NCI-H2081 treated with DMSO at 0.1 percent for 48 hours (cell line): ENCODE measurements at places on chromosomes 12 and 14.

GRCh38 chr14:55467307-55467706, 26.9 kb upstream of the TBPL2 start:
- DNase-seq = no peak

DNA sequence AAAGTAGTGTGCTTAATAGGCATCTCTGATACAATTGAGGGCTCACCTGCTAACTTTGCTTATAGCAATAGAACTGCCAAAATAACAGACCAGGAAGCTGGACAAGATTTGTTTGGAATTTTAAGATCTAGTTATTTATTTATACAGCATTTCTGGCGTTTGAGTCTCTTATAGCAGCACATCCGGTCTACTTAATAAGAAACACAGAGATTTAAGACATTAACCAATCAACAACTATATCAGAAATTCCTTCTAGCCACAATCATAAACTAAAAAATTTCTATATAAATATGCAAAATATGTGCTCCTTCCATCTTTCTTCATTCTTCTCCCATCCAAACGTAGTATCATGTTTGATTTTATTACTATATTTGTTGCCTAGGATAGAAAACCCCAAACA, 2.6 kb downstream of the RTN1 start:
- DNase-seq = no peak

GRCh38 chr12:94942663-94943062, 60.8 kb downstream of the NDUFA12 start:
- DNase-seq = no peak

GRCh38 chr12:64187794-64188193, 34.3 kb downstream of the KICS2 start:
- no peak for DNase-seq

DNA sequence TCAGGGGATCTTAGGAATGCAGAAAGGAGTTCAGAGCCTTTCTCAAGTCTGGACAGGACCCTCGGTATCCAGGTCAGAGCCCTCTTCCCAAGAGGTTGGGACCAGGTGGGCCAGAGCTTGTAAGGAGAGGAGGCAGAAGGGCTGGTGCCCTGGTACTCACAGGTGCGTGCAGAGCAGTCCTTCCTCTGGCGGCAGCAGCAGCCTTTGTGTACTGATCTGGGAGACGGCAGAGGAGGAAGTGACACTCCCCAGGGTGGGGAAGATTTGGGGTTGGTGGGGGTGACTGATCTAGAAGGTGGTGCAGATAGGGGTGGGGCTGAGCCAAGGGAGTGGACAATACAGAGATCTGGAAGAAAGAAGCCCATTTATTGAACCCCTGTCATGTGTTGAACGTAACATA, at the start of gene ITGB7:
Gene ITGB7, minus strand, starts transcription at position 210 of the 400 bp plus-strand sequence. CDS start 6,808 bp downstream, outside the sequence.
- DNase-seq = no peak

GRCh38 chr12:111368291-111368787, 556 bp downstream of the PHETA1 start:
- DNase-seq = no peak

DNA sequence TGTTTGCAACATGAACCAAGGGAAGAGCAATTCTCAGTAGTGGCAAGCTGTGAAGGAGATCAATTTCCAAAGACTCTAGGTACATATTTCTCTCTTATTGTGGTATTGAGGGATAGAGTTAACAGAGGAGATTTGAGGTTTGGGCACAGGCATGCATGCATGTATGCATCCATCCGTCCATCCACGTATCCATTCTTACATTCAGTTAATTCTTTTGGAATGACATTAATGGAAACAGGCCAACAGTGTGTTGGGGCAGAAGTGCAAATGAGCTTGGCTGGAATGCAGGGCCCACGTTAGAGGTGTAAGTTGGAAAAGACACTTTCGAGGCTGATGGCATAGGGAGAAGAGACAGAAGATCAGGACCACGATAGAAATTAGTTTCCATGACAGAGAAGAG, 216.9 kb upstream of the PELI2 start:
- no peak for DNase-seq

- DNase-seq = peak; percentile 87
Observed at GRCh38 chr14:51873221-51873893, 12.9 kb downstream of the GNG2 start.

GRCh38 chr14:56059054-56059453, 59.2 kb upstream of the PELI2 start:
- no peak for DNase-seq

DNA sequence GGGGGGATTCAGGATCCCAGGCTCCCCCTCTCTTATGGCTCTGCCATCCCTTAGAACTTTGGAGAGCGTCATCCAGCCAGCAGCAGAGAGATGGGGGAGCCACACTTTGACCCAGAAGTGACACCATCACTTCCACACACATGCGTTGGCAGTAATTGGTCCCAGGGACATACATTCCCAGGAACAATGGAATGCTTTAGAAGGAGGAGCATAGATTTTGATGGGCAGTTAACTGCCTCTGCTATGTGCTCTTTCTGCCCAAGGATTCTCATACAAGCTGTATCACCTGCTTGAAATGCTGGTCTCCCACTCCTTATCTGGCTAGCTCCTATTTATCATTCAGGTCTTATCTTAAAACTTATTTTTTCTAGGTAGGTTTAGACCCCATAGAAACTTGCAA, 109.0 kb upstream of the RPH3A start:
- DNase-seq = no peak

DNA sequence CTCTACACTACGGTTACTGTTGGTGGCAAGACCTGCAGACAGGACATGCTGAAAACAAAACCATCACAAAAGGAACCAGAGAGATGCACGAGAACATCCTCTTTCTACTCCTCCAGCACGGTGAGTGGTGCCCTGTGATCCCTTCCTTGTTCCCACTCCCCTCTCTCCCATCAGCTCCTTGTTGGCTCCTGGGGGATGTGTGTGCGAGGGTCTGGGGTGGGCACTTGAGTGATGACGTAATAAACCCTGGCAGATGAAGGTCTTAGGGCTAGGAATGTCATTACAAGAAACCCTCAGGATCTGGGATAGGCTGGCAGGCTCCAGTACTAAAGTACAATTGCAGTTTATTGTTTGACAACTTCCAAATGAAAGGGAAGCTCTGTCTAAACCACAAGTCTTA, 261.5 kb downstream of the FOXN3 start:
- no peak for DNase-seq

DNA sequence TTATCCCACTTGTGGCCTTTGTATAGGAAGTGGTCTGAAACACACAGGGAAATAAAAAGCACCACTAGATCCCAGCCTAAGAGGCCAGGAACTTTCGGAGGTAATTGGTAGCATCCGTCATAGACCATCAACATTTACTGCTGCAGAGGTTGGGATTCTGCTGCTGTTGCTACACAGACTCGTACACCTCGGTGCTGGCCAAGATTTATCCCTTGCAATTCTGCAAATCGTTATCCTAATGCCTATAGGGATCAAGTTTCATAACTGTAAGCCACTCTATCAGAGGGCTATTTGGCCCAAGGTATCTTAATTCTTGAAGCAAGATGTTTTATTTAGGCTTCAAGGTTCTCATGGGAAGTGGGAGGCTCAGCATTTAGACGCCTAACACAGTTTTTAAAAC, 913.6 kb downstream of the GALC start:
- no peak for DNase-seq

DNA sequence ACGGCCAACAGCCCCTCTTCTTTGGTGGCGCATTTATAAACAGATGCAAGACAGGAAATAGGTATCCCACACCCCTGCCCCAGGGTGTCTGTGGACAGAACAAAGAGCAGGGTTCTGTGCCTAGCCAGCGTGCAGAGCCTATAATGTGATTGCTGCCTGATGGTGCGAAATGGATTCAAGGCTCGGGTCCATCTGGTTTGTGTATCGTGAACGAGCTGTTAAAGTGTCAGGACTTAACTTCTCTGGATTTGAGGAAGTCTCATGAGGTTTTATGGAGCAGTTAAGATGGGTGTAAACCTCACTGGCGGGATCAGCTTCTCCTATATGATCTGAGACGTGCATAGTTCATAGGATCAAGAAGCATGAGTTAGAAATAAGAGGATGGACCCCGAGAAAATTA, 388.7 kb upstream of the TBX3 start:
- no peak for DNase-seq

DNA sequence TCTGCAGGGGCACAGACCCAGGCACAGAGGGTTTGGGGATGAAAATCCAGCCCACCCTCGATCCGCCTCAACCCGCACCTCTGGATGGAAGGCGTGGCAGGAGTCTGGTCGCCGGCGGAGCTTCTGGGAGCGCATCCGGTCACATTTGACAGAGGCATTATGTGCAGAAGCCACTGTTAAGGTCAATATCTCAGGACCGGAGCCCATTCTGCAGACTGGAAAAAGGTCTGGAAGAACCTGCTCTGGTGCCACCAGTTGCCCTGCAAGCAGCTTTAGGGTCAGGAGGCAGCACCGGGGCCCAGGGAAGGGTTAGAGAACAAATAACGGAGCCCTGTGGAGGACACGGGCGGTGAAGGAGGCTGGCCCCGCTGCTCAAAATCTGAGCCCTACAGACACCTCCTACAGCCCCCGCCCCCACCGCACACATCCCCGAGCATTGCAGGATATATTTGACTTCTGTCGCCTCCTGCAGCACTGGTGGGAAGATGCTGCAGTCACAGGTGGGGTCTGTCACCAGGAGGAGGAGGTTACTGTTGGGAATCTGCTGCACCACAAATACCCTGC, 25.1 kb upstream of the LRTM2 start:
- DNase-seq = no peak

- DNase-seq = no peak
Observed at GRCh38 chr14:50047274-50047676, 69.1 kb downstream of the VCPKMT start.

GRCh38 chr12:122079033-122079531, 526 bp downstream of the MLXIP start:
- no peak for DNase-seq

- DNase-seq = no peak
Observed at GRCh38 chr12:30635385-30635784, 60.3 kb downstream of the IPO8 start.

DNA sequence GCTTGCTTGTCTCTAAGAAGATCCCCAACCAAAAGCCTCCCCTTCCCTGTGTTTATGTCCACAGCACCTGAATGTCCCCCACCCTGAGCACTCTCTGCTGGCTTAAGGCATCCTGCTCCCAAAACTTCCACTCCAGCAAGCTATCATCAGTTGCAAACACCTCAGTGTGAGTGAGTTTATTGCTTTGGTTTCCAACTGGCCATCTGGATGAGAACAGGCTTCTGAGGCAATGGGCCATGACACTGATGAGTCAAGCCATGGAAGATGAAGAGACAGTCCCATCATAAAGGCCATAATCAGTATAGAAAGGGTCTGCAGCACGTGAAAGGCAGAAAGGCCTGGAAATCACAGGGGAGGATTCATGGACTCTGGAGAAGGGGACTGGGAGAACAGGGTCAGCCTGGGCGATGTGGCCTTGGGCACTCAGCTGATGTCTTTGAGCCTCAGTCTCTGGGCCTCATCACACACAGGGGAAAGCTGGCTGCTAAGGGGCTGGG, 12.8 kb downstream of the CMKLR1 start:
- no peak for DNase-seq

DNA sequence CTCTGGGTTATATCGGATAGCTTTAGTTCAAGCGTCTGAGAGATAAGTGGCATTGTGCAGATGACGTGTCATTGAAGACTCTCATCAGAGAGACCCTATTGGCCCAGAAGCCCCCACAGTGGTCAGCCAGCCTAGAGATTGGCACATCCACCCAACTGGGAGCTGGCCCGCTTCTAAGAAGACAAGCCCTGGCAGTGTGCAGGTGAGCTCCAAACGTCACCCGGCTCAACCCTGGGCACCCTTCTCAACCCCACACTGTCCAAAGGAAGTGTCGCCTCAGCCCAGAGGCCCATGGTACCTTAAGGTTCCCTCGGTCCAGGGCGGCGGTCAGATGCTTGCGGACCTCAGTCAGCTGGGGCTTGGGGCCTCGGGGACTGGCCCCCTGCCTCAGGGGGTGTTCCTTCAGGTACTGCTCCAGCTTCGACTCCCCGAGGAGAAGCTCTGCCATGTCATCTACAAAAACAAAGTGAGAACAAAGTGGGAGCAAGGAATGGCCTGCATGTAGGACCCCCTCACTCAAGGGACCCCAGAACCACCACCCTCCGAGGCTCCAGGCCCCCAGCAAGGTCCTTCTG, 30.3 kb downstream of the TTC7B start:
- no peak for DNase-seq

GRCh38 chr12:49187184-49187583, 1.7 kb downstream of the TUBA1A start:
- peak; percentile 41 for DNase-seq

GRCh38 chr14:76950055-76951020, 78.2 kb downstream of the IRF2BPL start:
- no peak for DNase-seq

DNA sequence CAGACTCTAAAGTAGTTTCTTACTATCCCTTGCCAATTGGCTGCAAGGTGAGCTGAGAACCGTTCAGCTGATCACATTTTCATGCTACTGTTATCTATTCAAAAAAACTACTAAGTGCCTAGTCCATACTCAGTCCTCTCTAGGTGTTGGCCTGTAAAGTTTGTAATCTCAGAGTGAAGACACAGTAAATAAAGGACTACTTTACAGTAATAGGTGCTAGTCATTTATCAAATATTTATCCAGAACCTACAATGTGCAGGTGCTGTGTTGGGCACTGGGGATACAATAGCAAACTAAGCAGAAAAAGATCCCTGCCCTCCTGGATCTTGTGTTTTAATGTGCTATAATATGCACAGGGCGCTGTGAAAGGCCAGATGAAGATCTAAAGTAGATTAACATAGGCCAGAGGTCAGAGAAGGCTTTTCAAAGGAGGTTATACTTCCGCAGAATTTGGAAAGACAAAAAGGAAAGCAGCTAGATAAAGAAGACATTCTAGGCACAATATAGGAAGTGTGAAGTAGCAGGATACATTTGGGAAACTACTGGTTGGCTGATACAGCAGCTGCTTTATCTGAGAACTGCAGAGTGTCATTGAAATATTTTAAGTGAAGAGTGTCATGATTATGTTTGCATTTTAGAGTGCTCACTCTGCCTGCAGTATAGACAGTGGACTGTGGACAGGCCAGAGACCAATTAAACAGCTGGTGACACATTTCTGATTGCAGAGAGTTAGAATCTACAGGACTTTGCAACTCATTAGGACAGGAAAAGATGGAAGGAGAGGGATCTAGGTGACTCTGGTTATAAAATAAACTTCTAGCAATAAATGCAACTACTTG, 8.0 kb upstream of the ACTR10 start:
- no peak for DNase-seq

- no peak for DNase-seq
Observed at GRCh38 chr12:10722905-10723746, at the start of gene YBX3. Gene YBX3, minus strand, starts transcription at chr12:10723323. Its CDS starts 212 bp downstream, at chr12:10723111.

DNA sequence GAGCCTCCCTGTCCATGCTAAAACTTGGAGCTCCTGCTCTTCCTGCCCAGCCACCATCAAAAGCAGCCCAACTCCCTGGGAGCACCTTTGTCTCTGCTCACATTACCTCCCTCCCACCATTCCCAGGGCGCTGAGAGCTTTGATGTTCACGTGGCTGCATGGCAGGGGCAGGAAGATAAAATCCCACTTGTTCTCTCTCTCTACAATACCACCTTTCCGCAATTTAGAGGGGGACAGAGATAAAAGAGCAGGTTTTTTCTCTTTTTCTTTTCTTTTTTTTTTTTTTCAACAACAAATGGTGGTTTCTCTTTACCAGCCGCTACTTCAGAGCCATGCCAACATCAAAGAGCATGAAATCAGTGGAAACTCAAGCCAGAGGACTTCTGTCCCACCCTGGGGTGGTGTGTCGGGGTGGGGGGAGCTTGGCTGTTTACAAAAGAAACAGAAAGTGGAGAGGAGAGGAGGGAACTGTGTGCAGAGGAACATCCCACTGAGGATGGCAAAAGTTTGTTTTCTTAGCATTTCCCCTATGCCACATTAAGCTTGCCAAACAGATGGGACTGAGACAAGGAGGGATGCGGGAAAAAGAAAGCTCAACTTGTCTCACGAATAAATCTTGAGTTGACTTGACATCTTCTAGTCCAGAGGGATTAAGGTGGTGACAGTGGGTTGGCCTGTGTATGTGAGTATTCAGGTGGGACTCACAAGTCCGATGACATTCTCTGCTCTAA, 103.7 kb upstream of the NUDT4 start:
- DNase-seq = no peak
